Islet precursor cell (in vitro differentiated cells): ENCODE measurements at places on chromosomes 3 and 15.
A peak's percentile ranks its signal among the peaks of the same experiment; 100 is the strongest.

- no peak for DNase-seq
Measured at GRCh38 chr15:56215769-56216168, 27.9 kb downstream of the RFX7 start.

- DNase-seq = no peak
Measured at GRCh38 chr15:68022061-68022460, 32.1 kb upstream of the PIAS1 start.

DNA sequence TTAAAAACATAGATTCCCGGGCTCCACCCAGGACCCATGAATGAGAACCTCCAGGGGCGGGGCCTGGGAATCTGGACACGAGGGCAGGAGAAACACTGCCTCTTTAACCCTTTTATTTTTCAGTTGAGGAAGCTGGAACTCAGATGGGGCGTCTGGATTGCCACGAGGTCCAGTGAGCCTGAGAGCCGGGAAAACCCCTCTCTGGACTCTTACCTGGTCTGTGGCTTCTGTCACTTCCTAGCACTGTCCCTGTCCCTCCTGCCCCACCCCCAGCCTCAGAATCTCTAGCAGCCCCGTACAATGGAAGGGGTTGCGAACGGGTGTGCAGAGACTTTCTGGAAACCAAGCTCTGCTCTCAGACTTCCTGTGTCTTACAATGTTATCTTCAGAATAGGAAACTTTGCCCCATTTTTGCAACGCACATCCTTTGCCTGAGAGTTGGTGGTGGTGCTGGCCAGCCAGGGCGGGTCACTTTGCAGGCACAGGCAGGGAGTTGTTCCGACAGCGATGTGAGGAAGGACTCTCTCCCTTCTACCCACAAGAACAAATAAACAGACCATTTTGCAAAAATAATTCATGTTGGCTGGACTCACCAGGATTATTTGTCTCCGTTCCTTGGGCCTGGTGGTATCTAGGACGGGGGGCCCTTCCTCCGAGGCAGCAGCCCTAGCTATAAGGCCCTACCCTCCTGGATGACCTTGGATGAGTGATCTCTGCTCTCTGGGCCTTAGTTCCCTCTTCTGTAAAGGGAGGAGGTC is 59.1 kb downstream of the SMAD6 start:
- no peak for DNase-seq

DNA sequence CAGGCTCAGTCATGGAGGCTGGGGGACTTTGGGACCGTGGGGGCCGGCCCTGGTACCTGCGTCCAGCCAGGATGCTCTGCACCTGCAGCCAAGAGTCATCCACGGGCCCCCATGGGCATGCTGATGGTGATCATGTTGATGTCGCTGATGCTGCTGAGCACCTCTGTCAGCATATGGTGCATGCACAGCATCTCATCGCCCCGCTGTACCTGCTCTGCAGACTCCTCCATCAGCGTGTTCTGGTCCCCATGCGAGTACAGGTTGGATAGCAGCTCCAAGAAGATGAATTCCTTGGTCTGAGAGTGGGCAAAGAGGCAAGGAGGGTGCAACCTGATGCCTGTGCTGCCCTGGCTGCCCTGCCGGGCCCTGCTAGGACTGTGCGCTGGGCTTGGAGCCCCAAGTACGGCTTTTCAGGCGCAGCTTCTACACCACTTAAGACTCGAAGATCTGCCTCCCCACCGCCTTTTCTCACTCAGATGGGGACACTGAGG is 7.2 kb downstream of the RPS17 start:
- DNase-seq = peak; percentile 57

DNA sequence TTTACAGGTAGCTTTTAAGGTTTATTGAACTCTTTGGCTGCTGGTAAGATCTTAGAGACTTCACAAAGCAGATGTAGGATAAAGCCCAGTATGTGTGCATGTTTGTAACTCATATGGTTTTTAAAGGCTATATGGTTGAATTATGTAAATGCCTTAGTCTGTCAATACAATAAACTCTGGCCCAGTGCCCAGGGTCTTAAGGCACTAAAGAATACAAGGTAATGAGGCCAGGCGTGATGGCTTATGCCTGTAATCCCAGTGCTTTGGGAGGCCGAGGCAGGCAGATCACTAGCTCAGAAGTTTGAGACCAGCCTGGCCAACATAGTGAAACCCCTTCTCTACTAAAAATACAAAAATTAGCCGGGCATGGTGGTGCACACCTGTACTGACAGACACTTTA is 170.3 kb upstream of the CGNL1 start:
- no peak for DNase-seq

GRCh38 chr3:197730200-197730599 is 6.5 kb downstream of the RUBCN start:
- DNase-seq = no peak

GRCh38 chr3:41033956-41034519 is 165.3 kb upstream of the CTNNB1 start:
- peak; percentile 44 for DNase-seq

- DNase-seq = no peak
Measured at GRCh38 chr3:15284121-15284889, 48.1 kb downstream of the SH3BP5 start.

- DNase-seq = no peak
Measured at GRCh38 chr3:81352867-81353266, 408.6 kb downstream of the GBE1 start.

DNA sequence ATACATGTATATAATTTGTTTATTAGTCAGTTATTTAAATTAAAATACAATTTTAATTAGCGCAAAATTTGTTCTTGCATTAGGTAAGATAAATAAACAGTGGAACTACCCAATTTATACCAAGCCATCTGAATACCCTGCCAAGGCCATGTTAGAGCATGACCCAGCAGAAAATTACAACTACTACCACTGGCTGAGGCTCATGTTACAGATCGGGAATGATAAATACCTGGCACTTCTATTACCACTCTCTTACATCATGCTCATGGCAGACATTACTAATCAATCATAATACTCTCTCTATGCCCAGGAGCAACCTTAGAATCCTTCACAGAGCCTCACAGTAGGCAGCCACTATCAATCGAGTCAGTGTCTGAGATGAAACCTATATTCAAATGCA is 21.2 kb upstream of the LMOD3 start:
- no peak for DNase-seq

DNA sequence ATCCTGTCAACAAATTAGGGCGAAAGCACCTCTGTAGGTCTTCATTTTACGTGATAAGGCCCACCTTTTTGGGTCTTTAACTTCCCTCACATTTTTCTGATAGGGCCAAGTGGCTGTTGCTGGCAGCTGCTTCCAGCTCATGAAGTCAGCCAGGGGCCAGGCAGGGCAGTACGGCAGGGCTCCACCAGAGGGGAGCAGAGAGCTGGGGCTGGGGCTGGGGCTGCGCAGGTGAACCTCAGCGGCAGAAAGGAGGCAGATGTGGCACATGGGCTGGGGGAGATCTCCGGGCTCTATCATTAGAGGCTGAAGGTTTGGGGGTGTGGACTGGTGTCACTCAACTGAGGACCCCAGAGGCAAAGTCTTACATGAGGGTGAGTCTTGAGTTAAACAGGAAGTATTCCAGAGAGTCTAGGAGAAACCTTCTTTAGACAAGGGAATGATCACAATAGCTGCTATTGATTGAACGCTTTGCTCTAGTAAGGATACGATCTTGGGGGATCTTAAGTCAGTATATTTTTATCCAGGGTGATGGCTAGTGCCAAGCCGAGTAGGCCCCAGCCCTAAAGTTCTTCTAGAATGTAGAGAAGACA is 62.8 kb upstream of the MEX3B start:
- DNase-seq = peak; percentile 89

DNA sequence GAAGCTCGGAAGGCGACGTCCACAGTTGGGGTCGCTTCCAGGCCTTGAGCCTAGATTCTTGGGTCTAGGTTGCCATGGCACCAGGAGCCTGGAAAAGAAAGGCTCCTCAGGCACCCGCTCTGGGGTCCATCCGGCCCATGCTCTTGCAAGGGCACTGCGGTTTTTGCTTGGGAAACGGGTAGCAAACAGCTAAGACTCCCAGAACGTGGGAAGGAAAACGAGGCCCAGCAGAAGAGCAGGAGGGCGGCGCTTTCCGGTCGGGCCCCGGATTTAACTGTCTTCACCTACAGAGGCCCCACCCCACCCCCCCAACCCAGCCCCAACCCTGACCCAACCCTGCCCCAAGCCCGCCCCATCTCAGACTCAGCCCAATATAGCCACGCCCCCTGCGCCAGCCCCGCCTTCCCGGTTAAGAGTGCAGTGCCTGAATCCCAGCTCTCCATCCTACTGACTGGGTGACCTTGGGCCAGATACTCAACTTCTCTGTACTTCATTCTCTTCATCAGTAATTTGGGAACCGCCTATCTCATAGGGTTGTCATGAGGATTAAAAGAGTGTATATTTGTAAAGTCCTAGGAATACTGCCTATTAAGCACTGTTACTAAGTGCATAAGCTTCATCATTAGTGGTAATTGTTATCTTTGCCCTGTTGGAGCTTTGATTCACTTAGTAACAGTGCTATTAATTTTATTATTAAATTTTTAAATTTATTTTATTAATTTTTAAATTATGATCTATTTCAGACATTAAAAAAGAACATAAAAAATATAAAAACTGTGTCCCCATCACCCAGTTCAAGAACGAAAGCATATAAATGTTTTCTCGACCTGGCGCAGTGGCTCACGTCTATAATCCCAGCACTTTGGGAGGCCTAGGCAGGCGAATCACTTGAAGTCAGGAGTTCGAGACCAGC is 28.4 kb upstream of the SMAD6 start:
- DNase-seq = peak; percentile 94

- DNase-seq = no peak
Measured at GRCh38 chr3:11850003-11850402, 3.3 kb upstream of the TAMM41 start.

GRCh38 chr15:71679223-71679792 is 131.0 kb upstream of the NR2E3 start:
- no peak for DNase-seq

- no peak for DNase-seq
Measured at GRCh38 chr3:112650482-112650881, 9.5 kb upstream of the CCDC80 start.

- DNase-seq = peak; percentile 82
Measured at GRCh38 chr3:42535981-42536784, 33.7 kb downstream of the VIPR1 start.

GRCh38 chr3:29763115-29763514 is 482.2 kb downstream of the RBMS3 start:
- DNase-seq = no peak

GRCh38 chr3:56076746-56077145 is 391.5 kb downstream of the ERC2 start:
- no peak for DNase-seq

GRCh38 chr3:7707187-7707586 is 794.4 kb upstream of the LMCD1 start:
- DNase-seq = no peak

- no peak for DNase-seq
Measured at GRCh38 chr3:50606596-50606995, 5.0 kb downstream of the CISH start.

DNA sequence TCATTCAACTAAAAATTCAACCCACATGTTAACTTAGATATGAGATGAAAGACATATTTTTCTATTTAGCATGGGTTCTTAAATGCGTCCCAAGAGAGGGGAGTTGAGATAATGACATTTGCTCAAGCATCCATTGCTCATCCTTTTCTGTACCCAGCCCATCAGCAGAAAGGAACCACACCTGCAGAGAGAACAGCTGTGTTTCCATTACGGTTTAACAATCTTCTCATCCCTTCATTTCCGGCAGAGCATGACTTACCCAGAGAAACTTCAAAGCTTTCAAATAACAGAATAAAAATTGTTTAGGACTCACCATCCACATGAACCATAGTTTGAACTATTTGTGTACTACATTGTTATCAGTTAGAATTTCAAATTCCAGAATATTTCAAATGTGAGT is 113.1 kb downstream of the TGFBR2 start:
- DNase-seq = no peak

GRCh38 chr3:107641572-107642307 is 119.0 kb downstream of the BBX start:
- no peak for DNase-seq

DNA sequence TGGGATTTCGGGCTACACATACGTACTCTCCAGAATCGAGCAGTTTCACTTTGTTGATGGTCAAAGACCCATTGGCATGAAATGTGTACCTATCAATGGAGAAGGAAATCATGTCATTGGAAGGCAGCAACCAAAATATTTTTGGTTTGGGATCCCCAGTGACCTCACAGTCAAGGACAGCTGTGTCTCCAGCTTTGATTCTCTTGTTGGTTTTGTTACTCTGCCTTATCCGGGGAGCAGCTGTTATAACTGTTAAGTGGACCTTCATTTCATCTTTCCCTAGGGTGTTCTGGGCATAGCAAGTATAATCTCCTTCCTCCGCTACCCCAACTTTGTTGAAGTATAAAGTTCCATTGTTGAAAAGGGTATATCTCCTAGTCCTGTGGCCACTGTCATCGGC is 23.0 kb downstream of the IGSF10 start:
- DNase-seq = no peak

- no peak for DNase-seq
Measured at GRCh38 chr3:10568549-10568948, 63.2 kb upstream of the ATP2B2 start.

DNA sequence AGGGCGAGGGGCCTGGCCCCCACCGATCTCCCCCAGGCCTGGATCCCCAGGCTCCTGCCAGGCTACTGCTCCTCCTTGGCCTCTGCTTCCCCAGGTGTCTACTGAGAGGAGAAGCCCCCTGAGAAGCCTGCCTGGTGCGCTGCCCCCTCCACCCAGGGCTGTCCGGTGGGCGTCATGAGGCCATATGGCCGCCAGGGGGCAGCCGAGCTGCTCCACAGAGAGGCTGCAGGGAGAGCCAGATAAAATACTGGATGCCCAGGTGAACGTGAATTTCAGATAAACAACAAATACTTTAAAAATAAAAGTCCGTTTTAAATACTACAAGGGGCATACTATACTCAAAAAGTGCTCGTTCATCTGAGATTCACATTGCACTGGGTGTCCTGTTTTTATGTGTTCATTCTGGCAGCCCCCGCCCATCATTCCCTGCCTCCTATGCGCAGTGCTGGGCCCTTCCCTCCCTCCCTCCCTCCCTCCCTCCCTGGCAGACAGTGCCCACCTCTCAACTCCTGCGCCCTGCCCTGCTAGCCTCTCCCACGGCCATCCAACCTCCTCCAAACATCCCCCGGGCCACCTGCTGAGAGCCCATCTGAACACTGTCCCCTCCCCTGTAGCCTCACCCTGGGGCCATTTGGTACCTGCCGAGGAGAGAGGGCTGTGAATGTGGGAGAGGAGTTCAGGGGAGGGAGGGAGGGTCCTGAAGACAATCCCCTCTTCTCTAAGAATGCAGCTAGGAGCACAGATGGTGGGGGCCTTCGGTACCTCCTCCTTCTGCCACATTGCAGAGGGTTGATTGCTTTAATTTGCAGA is 29.6 kb downstream of the PSTPIP1 start:
- DNase-seq = peak; percentile 80

- no peak for DNase-seq
Measured at GRCh38 chr3:69695933-69696332, 43.3 kb upstream of the MITF start.
